HFF-Myc (cell line): ENCODE measurements at places on chromosomes 16 and 17.

DNA sequence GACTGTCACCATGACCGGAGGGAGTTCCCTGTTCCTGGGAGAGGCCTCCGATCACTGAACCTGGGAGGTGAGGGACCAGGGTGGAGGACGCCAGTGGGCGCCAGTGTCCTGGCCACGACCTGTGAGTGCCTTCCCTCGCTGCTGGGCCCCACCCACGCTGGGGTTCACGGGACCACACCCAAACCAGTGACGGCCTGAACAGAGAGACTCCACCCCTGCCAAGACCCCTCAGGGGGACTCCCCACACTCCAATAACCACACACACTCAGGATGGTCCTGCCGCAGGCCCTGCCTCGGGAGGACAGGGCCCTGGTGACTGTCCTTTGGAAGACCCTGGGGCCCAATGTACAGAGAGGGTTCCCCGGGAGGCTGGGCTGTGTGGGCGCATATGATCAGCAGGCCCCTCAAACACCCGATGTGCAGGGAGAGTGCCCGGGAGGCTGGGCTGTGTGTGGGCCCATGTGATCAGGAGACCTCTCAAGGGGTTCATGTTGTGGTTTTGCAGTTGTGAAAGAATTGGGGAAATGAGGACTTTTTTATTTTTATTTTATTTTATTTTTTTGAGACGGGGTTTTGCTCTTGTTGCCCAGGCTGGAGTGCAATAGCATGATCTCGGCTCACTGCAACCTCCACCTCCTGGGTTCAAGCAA is 26.6 kb downstream of the TPSD1 start:
- no peak for DNase-seq

DNA sequence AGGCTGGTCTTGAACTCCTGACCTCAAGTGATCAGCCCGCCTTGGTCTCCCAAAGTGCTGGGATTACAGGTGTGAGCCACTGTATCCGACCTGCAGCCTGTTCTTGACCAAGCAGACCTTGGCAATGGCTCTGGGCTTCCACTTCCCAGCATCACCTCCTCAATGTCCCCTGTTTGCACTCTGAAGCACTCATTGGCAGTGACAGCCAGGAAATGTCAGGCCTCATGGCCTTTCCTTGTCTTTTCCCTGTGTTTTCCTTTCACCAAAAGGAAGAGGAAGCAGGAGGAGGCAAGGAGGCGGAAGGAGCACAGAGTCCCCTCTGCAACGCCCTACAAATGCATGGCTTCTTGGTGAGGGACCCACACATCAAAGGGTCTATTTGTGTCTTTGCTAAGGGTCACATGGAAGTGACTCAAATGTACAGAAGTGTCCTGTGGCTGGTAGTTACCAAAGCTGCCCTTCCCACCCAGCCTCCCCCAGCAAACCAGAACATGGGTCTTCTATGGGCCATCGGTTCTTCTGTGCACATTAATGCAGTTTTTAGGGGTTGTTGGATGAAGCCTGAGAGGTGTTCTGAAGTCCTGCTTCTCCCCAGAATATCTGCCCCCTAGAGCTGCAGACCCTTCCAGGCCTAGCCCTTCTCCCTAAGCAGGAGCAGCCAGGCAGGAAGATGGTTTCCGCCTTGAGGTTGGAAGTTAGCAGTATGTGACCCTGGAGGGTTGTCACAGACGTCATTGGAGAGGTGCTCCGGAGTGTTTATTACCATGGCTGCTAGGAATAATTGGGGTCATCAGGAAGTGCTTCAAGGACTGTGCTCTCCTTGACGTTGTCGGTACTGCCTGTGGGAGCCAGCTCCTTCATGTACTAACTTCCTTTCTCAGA is 60.8 kb downstream of the WIPI1 start:
- DNase-seq: no peak

DNA sequence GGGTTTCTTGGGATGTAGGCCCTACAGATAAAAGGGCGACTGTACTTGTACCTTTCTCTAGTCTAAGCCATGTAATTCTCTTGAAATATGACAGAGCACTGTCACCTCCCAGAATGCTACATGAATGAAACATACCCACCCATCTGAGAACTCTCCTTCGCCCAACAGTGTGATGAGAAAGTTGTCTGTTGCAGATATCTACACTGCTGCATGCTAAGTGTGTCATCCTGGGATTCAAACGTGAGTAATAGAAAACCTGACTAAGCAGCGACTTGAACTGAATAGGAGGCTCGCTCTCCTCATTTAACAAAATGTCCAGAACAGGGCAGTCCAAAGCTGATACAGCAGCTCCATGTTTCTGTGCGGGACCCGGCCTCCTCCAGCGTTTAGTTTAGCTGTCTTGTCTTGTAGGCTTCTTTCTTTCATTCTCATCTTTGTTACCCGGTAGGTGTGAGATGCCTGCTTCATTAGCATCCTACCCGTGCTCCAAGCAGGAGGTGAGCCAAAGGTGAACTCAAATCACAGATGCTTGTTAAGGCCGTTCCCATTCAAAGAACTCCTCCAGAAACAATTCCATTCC is 211.9 kb downstream of the PRKCA start:
- DNase-seq: no peak

GRCh38 chr16:55292491-55292890 is 31.5 kb upstream of the IRX6 start:
- DNase-seq: no peak

- DNase-seq: no peak
Measured at GRCh38 chr17:65892912-65893377, 299.0 kb downstream of the CEP112 start.

GRCh38 chr17:76266244-76266938 is 1.2 kb downstream of the UBALD2 start:
- DNase-seq: no peak

DNA sequence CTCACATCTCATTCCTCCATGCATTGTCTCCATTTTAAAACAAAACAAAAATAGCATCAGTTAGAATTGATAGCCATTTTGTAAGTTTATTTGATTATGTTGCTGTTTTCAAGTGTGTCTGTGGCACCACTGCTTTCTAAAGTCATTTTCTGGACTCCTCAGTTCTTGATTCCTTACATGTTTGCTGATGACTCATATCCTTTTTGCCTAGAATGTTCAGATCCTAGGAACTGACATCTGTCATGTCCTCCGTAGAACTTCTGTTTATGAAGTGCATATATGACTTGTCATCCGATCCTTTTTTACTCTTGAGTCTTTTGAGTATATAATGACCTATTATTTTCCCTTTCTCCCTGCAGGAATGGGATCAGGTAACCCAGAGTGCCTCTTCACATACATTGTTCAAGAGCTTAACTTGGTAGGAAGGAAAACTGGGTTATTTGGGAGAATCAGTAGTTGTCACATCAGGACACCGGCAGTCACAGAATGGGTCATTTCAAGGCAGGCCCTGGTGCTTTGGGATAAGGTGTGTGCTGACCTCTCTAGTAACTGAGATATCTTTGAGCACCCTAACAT is 69.2 kb downstream of the MAP2K4 start:
- peak; percentile 20 for DNase-seq

- no peak for DNase-seq
Measured at GRCh38 chr17:66309793-66310192, 7.4 kb downstream of the PRKCA start.

DNA sequence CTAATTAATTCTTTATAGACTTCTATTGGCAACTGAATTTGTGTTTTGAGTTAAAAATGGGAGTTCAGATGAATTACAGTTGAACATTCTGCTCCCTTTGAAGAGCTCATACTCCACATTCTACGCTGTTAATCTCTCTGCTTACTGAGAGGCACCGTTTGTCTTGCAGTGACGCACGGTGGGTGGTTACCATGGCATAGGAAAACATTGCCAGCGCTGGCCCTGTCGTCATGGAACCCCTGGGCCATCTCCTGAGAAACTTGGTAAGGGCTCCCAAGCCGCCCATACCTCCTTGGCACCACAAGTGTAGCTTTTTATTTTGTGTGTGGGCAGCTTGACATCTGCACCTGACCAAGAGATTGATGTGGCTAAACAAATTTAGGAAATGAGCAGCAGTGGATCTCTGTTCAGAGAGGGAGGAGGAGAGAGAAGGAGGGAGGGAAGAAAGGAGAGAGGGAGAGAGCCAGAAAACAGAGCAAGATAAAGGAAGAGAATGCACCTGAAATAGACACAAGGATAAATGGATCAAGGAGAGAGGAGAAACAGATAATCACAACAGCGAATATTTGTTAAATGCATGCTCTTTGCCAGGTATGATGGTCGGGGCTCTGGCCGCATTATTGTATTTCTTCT is 398.5 kb downstream of the HAPSTR1 start:
- DNase-seq: no peak

GRCh38 chr16:66660422-66661209 is 35.9 kb downstream of the CMTM4 start:
- DNase-seq: peak; percentile 71

- no peak for DNase-seq
Measured at GRCh38 chr17:81189016-81189415, 23.0 kb upstream of the AATK start.

DNA sequence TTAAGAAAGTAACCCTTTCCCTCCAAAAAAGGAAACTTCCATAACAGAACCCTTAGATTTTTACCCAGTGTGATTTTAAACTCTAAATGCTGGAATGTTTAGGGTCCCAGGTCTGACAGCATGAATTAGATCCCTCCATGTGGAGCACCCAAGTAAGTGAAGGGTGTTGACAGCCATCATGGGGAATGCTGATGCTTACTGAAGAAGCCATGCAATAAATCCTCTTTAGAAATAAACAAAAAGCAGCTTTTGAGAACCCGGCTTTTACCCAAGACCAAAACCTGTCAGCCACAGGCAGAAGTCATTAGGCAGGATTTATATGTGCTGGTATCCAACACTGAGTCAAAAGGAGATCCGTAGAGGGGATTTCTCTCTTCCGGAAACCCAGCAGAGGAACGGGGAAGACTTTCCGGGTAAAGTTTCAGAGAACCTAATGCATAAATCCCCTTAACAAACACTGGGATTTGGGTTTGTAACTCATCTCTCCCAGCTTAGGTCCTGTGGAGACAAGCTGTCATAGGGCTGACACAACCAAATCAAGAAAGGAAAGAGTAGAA is 287.5 kb downstream of the IRX3 start:
- DNase-seq: no peak

GRCh38 chr16:81553080-81553813 is 108.6 kb downstream of the CMIP start:
- DNase-seq: no peak

GRCh38 chr17:33674685-33675084 is 381.6 kb upstream of the ASIC2 start:
- DNase-seq: peak; percentile 19

DNA sequence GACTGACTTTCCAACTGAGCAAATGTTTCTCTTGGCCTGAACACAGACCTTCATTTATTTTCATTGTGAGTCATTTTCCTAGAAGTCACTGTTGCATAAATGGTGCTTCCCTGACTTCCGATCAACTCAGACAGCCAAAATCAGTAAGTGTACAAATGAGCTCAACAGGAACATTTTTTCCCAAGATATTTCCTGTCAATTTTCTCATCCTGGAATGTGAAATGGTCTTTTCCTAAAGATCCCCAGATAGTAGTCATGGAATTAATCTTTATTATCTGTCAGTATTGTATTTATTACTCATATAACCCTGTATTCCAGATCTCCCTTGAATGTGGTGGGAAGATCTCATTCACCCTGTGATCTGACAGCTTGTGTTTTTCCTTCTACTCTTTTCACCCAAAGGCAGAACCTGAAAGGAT is 360.3 kb upstream of the KIF2B start:
- no peak for DNase-seq

DNA sequence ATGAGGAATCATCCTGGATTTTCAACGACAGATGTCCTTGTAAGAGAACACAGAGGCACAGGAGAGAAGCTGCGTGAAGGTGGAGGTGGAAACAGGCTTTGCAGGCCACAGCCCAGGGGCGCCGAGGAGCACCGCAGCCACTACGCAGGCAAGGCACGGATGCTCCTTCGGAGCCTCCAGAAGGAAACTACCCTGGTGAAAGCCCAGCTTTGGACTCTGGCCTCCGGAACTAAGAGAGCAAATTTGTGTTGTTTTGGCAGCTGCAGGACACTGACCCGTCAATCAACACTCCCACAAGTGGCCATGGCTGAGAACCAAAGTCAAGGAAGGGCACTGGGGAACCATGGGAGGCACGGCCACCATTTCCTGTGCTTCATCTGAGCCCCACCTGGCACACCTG is 3.4 kb downstream of the ARL16 start:
- no peak for DNase-seq

- DNase-seq: no peak
Measured at GRCh38 chr17:30950189-30950588, 20.6 kb upstream of the RNF135 start.

DNA sequence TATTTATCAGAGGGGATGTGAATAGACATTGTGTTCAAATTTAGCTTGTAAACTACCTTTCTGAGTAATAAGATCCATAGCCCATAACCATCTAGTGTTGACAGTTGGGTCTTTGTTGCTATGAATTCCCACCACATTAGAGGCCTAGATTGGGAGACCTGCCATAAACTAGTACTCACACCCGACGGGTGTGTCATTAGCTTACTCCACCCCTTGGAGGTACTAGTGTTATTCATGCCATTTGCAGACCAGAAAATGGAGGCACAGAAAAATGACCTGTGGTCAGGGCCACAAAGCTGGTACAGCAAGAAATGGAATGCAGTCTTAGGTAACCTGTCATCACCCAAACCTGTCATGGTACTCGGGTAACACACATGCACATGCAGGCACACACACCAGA is 41.3 kb upstream of the BCAR1 start:
- no peak for DNase-seq

GRCh38 chr17:78485290-78486168 is 91.7 kb downstream of the DNAH17 start:
- DNase-seq: no peak

- no peak for DNase-seq
Measured at GRCh38 chr17:14121952-14122351, 52.6 kb downstream of the COX10 start.

DNA sequence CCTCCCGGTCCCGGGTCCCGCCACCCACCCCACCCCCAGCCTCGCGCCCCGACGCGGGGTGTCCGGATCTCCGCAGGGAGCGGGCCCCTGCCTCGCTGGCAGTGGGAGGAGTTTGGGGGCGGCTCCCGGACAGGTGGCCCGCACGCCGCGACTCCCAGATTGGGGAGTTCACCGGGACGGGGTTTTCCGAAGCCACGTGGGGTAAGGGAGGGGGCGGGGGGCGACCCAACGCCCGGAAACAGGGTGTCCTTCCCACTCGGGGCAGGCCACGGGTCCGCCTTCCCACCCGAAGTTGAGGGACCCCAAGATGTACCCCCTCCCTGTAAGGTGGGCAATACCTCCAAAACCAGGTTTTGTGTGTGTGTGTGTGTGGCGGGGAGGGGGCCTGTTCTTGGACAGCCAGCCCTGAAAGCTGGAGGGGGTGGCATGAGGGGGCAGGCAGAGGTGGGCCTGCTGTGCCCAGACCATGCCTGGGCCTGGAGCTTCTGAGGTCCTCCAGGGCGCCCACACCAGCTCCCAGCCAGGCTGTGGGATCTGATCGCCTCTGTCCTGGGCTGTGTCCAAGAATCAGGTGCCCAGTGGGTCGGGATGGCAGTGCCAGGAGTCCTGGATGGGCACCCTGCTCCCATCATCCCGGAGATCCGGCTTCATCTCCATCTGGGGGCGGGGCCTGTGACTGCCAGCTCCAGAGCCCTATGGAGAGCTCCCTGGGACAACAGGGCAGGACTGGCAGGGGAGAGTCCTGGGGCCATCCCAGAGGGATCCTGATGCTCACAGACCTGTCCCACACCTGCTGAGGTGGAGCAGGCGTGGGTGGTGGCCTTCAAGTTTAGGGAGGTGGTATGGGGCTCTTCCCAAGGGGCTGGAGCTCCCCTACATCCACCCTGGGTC is 767 bp downstream of the SYNGR2 start:
- no peak for DNase-seq
